ENCODE measurements at places on chromosomes 6 and 20.

- DNase-seq: no peak
These were observed 23.9 kb downstream of the GNAS start for GRCh38 chr20:58876437-58876836.

DNA sequence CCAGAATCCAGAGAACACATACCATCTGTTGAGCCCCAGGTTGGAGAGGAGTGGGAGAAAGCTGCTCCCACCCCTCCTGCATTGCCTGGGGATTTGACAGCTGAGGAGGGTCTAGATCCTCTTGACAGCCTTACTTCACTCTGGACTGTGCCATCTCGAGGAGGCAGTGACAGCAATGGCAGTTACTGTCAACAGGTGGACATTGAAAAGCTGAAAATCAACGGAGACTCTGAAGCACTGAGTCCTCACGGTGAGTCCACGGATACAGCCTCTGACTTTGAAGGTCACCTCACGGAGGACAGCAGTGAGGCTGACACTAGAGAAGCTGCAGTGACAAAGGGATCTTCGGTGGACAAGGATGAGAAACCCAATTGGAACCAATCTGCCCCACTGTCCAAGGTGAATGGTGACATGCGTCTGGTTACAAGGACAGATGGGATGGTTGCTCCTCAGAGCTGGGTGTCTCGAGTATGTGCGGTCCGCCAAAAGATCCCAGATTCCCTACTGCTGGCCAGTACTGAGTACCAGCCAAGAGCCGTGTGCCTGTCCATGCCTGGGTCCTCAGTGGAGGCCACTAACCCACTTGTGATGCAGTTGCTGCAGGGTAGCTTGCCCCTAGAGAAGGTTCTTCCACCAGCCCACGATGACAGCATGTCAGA, 77.4 kb downstream of the ASXL1 start:
- no peak for DNase-seq

DNA sequence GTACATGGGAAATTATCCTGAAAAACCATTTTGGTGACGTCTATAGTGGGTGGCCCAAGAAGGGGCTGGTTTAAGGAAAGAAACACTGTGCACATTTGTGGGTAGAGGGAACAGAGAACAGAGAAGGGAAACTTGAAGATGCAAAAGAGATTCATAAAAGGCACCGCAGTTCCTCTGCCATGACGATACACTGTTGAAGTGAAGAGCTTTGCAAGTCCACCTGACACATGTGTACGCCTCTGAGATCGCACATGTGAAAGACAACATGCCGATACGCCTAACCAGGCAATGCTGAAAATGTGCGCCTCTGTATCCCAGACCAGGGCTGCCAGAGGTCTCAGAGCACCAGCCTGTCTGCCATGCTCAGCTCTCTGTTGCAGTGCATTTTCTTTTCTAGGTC, 180.9 kb downstream of the KIF16B start:
- DNase-seq: no peak

GRCh38 chr20:13778827-13779226, 5.9 kb downstream of the ESF1 start:
- no peak for DNase-seq

- no peak for DNase-seq
These were observed 50.0 kb upstream of the CLDN20 start for GRCh38 chr6:155213611-155214372.

- no peak for DNase-seq
These were observed 18.7 kb upstream of the APMAP start for GRCh38 chr20:25011261-25011660.

DNA sequence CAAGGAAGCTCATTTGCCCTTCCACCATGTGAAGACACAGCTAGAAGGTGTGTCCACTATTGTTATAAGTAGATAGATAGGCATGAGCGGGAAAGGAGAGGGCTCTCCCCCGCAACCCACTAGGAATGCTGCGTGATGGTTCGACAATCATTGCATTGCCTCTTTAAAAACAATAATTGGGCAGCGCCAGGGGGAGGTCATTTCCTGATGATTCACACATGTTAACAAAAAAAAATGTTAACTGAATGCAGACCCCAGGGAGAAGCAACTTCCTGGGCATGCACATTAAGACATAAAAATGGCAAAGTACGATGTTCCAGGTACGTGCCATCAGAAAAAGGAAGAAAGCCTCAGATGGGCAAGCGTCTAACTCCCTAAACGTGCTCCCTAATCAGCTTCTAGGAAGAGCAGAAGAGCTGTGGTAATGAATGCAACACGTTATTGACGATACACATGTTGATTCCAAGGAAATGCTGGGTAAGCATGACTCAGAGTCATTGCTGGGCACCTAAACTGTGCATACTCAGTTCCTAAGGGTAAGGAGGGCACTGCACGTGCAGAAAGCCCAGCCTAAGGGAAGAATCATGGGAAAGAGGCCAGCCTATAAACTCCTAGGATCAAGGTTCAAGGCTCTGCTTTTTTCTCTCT, 113.7 kb downstream of the FAM217A start:
- peak; percentile 69 for DNase-seq

DNA sequence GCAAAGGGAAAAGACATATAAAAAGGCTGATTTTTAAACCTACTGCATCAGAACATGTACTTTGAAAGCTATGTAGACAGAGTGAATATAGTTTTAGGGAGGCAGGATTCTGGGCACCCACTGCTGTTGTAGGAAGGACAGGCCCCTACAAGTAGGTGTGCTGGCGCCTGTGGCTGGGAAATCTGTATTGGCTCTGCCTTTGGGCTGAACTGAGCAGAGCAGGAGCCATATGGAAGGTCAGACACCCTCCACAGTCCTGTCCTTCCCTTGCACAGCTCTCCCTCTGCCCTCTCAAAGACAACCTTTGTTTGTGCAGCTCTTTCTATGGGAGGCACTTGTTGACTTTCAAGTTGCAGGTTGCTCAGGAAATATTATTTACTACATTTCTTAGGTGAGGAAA, 18.4 kb upstream of the ULBP3 start:
- DNase-seq: no peak

GRCh38 chr20:3836132-3836531, 10.5 kb upstream of the MAVS start:
- DNase-seq: no peak

GRCh38 chr6:145898376-145898775, 65.8 kb downstream of the SHPRH start:
- peak; percentile 12 for DNase-seq

- DNase-seq: no peak
These were observed 5.3 kb downstream of the MAN1A1 start for GRCh38 chr6:119344306-119344705.

DNA sequence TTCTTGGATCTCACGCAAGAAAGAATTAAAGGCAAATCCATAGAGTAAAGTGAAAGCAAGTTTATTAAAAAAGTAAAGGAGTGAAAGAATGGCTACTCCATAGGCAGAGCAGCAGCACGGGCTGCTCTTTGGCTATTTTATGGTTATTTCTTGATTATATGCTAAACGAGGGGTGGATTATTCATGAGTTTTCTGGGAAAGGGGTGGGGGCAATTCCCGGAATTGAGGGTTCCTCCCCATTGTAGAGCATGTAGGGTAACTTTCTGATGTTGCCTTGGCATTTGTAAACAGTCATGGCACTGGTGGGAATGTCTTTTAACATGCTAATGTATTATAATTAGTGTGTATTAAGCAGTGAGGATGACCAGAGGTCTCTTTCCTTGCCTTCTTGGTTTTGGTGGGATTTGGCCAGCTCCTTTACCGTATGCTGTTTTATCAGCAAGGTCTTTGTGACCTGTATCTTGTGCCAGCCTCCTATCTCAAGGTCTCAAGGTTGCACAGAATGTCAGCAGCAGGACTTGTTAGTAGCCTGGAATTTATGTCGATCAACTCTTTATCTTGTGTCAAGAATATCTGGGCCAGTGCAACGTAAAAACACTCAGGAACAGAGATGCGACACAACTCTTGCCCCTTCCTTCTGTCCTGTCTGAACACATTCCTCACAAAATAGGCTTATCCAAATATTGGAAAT, 931.4 kb downstream of the QKI start:
- DNase-seq: no peak

DNA sequence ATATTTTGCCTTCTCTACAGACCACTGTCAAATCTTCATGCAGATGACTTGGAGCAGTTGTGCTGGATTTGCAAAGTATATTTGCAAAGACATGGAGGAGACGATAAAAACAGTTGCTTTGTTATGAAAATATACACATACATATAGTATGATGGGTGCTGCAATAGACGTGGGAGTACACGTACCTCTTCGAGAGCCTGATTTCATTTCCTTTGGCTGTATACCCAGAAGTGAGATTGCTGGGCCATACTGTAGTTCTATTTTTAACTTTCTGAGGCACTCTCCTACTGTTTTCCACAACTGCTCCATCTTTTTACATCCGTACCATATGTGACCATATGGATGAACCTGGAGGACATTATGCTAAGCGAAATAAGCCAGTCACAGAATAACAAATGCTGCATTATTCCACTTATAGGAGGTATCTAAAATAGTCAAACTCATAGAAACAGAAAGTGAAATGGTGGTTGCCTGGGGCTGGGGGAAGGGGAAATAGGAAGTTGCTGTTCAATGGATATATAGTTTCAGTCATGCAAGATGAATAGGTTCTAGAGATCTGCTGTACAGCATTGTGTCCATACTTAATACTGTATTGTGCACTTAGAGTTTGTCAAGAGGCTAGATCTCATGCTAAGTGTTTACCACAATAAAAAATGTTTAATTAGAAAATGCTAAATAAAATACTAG, 223.8 kb downstream of the HAO1 start:
- DNase-seq: no peak
